NCI-H774 (cell line): ENCODE measurements at places on chromosomes 6 and 20.

- DNase-seq, result no peak
Measured at GRCh38 chr6:29112135-29112534, 4.3 kb downstream of the OR2J3 start.

- DNase-seq, result no peak
Measured at GRCh38 chr20:9279918-9280401, 211.1 kb downstream of the PLCB4 start.

DNA sequence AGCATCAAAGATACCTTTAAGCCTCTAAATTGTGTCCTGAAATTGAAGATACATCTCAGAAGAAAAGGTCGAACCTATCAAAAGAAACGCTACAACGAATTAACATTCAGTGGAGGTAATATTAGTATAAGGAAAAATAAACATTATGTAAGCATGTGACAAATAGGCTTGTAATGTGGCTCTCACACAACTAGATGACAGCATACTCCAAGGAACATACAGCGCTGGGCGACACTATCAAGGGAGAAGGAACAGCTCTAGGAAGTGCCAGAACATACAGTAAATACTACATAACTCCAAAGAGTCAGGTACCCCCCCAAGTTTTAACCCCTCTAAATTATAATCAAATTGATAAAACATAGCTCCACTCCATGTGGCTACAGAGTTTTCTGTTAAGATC, 103.5 kb downstream of the LAMP5 start:
- peak; percentile 70 for DNase-seq

DNA sequence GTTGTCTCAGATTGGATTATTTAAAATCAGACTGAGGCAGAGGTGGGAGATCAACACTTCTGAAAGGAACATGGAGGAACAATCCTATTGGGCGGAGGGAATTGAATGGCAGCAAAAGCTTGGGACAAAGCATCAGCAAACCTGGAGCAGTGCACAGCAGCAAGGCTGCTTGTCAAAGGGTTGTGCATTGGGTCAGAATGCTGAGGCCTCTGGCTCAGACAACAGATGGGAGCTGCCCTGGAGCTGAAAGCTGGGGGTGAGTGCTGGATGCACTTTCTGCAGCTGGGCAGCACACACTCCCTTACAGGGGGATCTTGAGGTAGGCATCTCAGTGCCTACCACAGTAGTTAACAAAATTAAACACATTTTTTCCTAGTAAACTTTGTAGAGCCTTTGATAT, 634.4 kb upstream of the MMS22L start:
- no peak for DNase-seq

DNA sequence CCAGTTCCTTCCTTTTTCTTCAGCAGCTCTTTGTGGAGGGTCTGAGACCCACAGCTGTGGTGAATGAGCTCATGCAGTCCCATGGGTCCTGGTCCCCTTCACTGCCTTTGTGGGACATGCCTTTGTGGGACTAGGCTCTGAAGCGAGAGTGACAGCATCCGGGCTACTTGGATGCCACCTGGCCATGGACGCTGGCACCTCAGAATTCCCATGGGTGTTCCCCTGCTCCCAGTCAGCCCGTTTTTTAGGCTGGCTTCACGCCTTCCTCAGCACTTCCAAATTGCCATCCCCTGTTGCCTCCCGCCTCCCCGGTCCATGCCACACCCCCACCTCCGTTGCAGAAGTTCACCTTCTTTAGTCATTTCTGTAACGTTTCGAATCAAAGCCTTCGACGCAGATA, 45.1 kb downstream of the RAMACL start:
- DNase-seq, result no peak

DNA sequence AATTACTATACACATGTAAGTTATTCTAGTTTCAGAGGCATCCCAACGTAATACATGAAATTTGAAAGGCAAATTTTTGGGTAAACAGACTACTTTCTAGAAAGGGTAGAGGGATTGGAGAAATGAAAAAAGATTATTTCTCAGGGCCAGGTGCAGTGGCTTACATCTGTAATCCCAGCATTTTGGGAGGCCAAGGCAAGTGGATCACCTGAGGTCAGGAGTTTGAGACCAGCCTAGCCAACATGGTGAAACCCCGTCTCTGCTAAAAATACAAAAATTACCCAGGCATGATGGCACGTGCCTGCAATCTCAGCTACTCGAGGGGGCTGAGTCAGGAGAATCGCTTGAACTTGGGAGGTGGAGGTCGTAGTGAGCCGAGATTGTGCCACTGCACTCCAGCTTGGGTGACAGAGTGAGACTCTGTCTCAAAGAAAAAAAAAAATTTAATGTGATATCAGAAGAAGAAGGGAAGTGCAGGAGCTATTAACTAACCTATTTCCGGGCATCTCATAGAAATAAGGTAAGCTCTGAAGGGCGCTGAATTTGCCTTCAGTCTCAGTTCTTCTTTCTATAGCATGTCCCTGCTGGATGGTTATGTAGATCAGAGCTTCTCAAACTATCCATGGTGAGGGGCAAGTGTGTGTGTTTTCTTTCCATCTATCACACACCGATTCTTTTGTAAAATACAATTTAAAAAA, 100.3 kb upstream of the MTHFD1L start:
- no peak for DNase-seq

- no peak for DNase-seq
Measured at GRCh38 chr20:57611586-57612311, 8.5 kb downstream of the ZBP1 start.

DNA sequence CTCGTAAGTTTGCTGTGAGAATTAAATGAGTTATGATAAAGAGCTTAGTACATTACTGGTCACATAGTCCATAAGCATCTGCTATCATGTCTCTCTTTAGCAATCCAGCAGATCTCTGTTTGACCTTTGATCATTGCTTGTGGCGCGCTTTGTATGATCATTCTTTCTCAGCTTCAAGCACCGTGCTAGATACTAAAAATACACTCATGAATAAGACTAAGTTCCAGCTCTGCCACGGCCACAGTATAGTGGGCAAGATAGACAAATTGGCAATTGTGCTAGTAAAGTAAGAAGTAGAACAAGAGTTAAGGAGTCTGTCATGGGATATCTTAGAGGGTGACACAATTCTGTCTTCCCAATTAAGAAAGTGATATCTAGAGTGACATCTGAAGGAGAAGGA, 75.2 kb upstream of the ADGRF1 start:
- DNase-seq, result no peak

DNA sequence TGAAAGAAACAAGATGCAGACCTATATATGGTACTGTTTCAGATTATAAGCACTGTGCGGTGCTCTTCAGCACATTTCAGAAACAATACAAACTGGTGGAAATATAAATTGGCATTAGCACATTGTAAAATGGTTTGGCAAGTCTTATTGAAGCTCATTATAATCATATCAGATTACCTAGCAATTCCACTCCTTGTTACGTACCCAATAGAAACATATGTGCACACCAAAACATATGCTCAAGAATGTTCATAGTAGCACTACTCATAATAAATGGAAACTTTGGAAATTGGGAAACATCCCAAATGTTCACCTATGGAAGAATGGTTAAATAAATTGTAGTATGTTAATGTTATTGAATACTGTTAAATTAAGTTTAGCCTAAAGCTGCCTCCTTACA, 54.9 kb upstream of the PLEKHG1 start:
- DNase-seq, result no peak

DNA sequence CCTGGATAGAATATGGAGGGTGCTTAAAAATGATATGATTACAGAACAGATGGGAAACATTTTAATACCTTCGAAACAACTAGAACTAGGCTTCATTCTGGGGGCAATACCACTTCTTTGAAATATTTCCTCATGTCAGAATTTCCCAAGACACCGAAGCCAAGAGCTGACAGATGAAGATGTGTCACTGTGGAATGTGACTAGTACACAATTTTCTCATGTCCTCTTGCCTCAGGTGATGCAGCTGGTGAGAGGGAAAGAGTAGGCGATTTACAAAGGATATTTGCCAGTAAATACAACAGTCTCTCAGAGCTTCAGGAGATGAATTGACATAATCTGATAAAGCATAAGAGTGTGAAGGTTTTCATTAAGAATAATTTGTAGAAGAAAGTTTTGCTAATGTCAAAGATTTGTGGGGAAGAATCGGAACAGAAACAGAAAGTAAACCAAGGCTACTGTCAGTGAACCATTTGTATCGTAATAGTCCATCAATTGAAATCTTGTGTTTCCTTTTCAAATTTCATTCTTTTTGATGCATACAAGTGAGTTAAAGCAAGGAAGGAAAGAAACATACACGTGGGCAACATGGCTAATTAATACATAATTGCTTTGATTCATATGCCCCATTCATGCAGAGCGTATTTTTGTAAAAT, 164.7 kb upstream of the CCN2 start:
- DNase-seq, result no peak

DNA sequence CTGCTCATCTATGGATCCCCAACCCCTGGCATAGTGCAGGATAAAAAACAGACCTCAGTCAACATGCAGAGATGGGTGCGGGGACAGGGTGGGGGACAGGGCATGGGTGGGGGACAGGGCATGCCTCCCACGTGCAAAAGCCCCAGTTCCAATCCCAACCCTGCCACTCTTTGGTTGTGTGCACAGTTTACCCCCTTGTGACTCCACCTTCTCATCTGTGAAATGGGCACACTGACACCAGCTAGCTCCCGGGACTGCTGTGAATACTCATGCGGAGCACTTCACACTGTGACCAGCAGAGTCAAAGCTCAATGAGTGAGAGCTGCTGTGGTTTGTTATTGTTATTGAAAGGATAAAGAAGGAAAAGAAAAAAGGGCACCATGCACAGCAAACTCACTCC, 69.3 kb downstream of the NFATC2 start:
- no peak for DNase-seq

GRCh38 chr6:132391391-132392269, 9.6 kb downstream of the MOXD1 start:
- no peak for DNase-seq

DNA sequence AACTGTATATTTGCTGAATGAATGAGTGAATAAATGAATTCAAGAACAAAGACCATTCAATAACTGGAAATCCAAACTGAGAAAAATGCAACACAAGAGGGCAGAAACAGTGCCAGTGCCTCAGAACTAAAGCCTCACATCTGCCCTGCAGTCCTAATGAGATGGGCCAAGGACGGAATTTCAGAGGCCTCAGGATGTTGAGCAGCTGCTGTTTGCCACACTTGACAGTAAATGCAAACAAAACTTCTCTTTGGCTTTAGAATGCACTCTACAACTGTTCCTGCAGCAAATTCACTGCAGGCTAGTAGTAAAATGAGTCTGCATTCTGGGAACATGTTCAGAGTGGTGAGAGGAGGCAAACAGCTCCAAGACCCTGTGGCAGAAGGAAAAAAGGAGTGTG, 177.6 kb upstream of the LRFN2 start:
- no peak for DNase-seq

- no peak for DNase-seq
Measured at GRCh38 chr6:37850260-37850659, 30.7 kb downstream of the ZFAND3 start.

DNA sequence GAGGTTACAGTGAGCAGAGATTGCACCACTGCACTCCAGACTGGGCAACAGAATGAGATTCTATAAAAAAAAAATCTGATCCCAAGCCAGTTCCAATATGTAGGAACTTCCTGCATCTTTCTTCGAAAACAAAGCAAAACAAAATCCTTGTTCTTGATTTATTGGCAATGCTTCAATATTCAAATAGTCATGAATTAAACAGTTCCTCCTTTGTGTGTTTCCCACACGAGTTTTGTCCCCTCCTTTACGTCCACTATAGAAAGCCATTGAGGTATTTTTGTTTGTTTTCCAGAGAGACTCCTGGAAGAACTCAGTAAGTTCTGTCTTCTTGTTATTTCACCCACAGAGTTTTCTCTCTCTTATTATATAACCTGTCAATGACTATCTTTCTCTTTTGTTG, 7.6 kb downstream of the BTN1A1 start:
- DNase-seq, result no peak

DNA sequence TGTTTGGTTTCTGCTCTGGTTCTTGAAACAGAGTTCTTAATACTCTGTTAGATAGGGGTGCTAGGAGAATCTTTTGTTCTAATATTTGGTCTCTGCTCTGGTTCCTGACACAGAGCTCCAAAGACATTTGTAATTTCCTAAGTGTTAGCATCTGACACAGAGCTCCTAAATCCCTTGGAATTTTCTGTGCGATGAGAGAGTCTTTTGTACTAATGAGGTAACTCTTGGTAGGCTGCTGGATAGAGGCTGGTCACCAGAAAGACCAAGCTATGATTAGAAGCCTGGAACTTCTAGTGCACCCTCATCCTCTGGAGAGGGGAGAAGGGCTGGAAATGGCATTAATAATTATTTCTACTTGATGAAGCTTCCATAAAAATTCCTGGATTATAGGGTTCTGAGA, 7.7 kb upstream of the CD109 start:
- DNase-seq, result no peak

DNA sequence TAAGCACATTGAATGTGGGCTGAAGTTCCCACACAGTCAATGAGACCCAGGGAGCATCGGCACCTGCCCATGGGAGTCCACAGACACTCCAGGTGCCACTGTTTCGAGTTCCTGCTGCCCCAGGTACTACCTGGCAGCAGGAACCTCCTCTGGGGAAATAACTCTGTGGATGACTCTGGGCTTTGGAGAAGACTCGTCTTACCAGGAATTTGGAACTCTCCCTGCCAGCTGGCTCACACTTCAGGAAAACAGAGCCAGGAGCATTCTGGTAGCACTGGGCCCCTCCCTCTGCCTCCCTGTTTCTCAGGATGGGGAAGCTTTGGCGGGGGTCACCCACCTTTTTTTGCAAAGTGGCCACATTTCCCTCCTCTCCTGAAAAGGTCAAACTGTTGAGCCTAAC, 69.5 kb upstream of the MC3R start:
- DNase-seq, result no peak

GRCh38 chr6:118632359-118632758, 19.0 kb downstream of the CEP85L start:
- no peak for DNase-seq

DNA sequence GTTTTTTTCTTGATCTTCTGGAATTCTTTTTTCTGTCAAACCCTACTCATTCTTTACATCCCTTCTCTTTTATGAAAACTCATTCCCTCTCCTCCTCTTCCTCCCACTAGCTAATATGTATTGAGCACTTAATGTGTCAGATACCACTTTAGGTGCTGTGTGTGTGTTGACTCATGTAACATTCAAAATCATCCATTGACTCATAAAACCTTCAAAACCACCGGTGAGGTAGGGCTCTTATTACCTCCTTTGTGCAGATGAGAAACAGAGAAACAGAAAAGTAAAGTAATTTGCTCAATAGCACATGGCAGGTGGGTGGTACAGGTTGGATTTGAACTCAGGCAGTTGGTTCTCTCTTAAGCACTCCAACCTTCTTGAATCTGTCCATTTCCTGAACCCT, 136.3 kb upstream of the NEDD9 start:
- no peak for DNase-seq

- DNase-seq, result no peak
Measured at GRCh38 chr6:24755279-24755678, 19.5 kb upstream of the GMNN start.

- no peak for DNase-seq
Measured at GRCh38 chr20:51489611-51490010, 52.9 kb downstream of the NFATC2 start.

DNA sequence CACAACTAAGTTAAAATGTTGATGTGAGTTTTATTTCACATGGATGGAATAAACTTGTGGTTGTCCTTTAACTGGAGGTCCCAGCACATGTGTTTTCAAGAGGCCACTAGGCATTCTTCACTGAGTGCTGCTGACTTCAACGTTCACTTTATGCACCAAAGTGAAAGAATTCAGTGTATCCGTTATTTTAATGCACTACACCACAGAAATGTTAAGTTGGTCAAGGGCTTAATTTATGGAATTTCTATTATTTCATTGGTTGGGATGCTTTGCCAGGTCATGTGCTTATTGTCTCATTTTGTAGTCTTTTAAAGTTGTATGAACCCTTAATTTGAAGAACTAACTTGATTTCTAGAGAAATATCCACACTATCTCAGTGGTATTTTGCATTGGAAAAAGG, 106.4 kb downstream of the PPP1R14C start:
- no peak for DNase-seq

GRCh38 chr20:59153355-59153681, 10.3 kb upstream of the ZNF831 start:
- no peak for DNase-seq
